ENCODE measurements at places on chromosomes 7 and 10.

GRCh38 chr7:109331423-109331822, 761.7 kb downstream of the DNAJB9 start:
- no peak for DNase-seq

GRCh38 chr7:34895202-34895601, 142.1 kb downstream of the DPY19L1 start:
- no peak for DNase-seq

DNA sequence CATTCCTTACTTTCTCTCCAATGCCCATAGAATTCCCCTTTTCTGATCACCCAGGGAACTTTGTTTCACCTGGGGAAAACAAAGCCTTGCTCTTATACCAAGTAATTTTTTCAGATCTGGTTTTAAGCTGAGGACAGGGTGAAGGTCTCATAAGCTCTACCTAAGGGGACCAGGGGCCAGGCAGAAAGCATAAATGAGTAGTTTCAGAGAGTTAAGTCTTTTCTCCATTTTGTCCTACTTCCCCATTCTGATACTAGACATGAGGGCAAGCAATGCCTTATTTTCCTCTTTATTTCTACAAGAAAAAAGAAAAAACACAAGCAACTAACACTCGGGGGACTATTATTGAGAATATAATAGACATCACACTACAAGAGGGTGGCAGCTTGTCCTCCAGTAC, 2.9 kb downstream of the AKR1D1 start:
- DNase-seq, result no peak

- no peak for DNase-seq
Measured at GRCh38 chr10:122475100-122475499, 13.7 kb downstream of the HTRA1 start.

- DNase-seq, result no peak
Measured at GRCh38 chr7:132400561-132401142, 175.6 kb downstream of the PLXNA4 start.

GRCh38 chr7:110808361-110808760, 282.6 kb upstream of the LRRN3 start:
- no peak for DNase-seq

DNA sequence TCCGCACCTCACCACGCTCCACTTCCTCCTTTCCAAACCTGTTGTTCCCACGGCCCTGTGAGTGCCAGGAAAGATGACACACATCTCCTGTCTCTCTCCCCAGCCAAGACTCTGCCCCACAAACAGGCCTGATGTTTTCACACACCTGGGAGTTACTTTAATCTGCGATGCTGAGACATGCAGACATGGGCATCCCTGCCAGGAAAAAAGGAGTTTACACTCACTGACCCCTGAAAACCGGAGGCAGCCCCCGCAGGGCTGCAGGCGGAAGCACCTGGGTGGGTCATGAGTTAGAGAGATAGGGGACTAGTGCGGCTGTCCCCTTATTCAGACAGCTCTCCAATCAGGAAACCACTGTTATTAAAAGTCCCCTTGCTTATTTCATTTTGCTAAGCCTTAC, 106.4 kb upstream of the CARD11 start:
- DNase-seq, result no peak

- DNase-seq, result no peak
Measured at GRCh38 chr7:151012911-151013347, 11.4 kb downstream of the ATG9B start.

- no peak for DNase-seq
Measured at GRCh38 chr10:67771200-67771599, 66.8 kb downstream of the DNAJC12 start.

DNA sequence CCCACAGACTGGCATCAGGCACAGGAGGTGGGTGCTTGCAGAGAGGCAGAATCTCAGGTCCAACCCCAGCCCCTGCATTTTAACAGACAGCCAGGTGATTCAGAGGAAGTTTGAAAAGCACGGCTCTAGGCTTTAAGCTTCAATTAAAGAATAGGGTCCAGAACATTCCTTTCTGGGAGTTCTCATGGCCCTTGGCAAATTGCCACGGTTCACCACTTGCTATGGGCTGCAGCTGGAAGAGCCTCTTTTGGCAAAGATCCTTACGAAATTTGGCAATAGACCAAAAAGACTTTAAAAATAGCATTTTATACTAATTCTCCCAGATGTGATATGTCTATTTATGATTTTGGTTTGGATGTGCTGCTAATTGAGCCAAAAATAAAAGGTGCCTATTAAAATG, 148.1 kb downstream of the ITGA8 start:
- peak; percentile 51 for DNase-seq
